Fibroblast of pulmonary artery (primary cell): ENCODE measurements at places on chromosomes 13 and 19.

GRCh38 chr13:31427151-31428100, 227.7 kb downstream of the B3GLCT start:
- no peak for DNase-seq

- no peak for DNase-seq
Observed at GRCh38 chr13:84528408-84529070, 646.3 kb upstream of the SLITRK1 start.

- DNase-seq = peak; percentile 98
Observed at GRCh38 chr19:56367829-56368711, 25.3 kb downstream of the ZNF582 start.

DNA sequence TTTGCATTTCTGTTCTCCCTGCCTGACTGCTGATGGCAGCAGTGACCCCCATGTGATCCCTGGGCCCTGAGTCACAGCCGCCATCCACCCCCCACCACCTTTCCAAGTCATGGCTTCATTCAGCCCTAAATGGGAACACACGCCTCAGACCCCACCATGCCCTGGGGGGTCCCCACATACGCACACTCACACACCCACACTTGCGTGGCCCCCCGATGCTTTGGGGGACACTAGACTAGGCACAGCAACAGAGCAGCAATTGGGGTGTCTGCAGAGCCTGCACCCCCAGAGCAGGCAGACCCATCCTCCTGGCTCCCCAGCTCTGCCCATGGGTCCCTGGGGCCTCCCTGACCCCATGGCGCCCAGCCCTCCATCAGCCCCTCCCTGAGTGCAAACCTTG, 5.5 kb upstream of the ISYNA1 start:
- no peak for DNase-seq

DNA sequence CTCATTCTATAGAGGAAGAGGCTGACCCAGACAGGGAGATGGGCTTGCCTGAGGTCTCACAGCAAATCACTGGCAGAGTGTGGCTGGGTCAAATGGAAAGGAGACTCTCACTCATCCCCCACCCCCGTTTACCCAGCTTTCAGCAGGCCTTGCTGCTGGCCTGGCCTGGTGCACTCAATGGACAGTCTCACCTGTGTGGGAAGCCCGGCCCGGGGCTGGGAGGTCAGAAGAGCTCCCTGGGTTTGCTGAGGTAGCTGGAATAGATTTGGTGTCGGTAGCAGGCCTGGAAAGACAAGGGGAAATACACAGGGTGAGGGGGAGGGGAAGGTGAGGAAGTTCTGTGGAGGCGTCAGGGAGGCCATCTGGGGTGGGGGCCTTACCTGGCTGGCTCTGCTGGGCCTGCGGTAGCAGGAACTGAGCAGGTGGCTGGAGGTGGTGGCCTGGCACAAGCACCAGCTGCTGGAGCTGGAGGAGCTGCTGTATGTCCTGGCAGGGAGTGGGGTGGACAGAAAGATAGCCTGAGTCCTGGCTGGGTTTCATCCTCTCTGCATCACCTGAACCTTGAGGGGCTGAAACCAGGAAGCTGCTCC, 23.5 kb downstream of the ZNF574 start:
- no peak for DNase-seq

GRCh38 chr13:35906636-35907035, 224.5 kb downstream of the DCLK1 start:
- DNase-seq = no peak

DNA sequence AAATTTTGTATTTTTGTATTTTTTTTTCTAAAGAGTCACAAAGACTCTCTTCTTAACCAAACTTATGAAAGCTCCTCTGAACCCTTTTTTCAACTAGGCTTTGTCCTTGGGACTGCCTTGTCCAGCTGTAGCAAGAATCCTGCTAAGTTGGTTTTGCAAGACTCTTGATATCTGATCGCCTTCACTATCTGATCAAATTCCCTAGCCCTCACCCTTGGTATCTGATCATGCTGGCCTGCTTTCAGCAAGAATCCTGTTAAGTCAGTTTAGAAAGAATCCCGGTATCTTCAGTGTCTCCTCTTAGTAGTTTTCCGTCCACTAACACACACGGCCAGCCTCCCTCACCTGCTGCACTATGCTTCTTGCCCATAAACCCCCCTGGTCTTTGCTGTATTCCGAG, 1.9 kb upstream of the SIGLEC5 start:
- DNase-seq = no peak

- no peak for DNase-seq
Observed at GRCh38 chr19:38701455-38702063, 42.7 kb downstream of the CAPN12 start.

GRCh38 chr13:34025746-34026145, 207.8 kb downstream of the RFC3 start:
- DNase-seq = peak; percentile 64

- DNase-seq = no peak
Observed at GRCh38 chr13:27921421-27921960, 1.7 kb downstream of the PDX1 start.

GRCh38 chr19:10259162-10259905, 7.3 kb downstream of the MRPL4 start:
- peak; percentile 90 for DNase-seq

- DNase-seq = peak; percentile 11
Observed at GRCh38 chr19:21749090-21749489, 18.3 kb downstream of the ZNF100 start.

GRCh38 chr13:100245104-100245503, 156.2 kb downstream of the PCCA start:
- no peak for DNase-seq

DNA sequence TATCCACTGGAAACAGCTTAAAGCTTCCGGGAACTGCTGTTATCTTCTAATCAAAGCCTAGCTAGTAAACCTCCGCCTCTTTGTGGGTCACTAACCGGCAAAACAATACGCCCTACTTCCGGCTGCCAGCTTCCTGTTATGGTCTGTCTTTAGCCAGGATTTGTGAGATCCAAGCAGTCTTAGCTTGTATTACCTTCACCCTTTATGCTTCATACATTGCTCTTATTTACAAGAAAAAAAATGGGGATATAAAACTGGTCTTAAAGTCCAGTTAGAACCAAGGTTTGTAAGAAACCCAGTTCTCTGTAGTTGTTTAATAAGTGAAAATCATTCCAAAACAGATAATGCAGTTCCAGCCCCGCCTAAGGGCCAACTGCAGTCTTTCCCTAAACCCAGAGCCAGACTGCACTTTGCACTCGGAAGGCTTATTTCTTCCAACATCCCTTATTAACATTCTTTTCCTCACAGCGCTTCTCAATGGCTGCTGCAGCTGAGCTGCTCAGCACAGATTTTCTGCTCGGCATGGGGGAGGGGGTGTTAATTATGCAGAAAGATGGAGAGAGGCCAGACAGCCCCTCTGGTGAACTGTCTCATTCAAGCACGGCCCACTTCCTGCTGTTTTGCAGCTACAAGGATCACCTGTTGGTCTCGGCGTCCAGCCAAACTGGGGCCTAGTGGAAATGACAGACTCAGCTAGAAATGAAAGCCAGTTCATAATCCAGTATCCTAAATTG, 368.4 kb downstream of the KLF12 start:
- DNase-seq = peak; percentile 92

- peak; percentile 80 for DNase-seq
Observed at GRCh38 chr13:107864543-107865317, 350.6 kb downstream of the LIG4 start.

DNA sequence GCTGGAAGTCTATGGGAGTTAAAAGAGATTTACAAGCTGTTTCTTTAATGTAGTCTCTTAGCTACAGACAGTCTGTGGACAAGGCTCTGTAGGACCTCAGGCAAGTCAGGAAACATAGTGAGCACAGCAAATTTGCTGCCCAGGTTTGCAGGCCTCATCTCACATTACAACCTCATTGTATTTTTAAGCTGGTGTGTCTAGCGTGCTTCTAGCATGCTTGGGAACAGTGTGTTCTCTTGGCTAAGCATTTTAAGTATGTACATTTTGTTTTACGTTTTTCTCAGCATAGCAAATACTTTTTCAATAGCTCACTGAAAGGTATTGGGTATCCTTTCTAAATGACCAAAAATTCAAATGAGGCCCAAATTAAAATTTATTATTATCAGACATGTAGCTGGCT, 113.2 kb downstream of the STARD13 start:
- peak; percentile 46 for DNase-seq

- DNase-seq = no peak
Observed at GRCh38 chr19:46931202-46931601, 70.4 kb downstream of the ARHGAP35 start.
